Activated CD4-positive, alpha-beta T cell treated with anti-CD3 and anti-CD28 coated beads for 24 hours (primary cell): ENCODE measurements at places on chromosomes 16 and 17.

GRCh38 chr17:63448655-63449054 lies 2.5 kb upstream of the CYB561 start:
- DNase-seq: no peak

DNA sequence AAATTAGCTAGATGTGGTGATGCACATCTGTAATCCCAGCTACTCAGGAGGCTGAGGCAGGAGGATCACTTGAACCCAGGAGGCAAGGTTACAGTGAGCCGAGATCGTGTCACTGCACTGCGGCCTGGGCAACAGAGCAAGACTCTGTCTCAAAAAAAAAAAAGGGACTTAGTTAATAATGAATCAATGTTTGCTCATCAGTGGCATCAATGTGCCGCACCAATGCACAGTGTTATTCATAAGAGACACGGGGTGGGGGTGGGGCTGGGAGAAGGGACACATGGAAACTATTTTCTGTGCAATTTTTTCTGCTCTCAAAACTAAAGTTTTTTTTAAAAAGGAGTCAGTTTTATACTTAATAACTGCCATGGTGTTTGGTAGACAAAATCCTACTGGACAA lies 6.8 kb upstream of the ATP2C2 start:
- no peak for DNase-seq

- DNase-seq: no peak
These were observed 30.7 kb upstream of the SOX9 start for GRCh38 chr17:72090108-72090507.

DNA sequence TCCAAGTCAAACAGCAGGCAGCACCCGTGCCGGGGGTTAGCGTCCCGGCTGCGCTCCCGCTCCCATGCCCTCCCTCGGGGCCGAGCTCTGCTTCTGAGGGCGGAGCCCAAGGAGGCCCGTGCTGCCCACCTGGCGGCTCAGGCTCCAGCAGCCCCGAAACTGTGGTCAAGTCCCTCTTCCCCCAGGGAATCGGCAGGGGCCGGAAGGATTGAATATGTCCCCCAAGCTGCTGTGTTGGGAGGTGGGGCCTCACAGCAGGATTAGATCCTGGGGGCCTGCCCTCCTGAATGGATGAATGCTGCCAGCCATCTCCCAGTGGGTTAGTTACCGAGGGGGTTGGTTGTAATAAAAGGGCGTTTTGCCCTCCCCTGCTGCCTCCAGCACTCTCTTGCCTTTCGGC lies 33.9 kb downstream of the MAP2K3 start:
- DNase-seq: no peak

DNA sequence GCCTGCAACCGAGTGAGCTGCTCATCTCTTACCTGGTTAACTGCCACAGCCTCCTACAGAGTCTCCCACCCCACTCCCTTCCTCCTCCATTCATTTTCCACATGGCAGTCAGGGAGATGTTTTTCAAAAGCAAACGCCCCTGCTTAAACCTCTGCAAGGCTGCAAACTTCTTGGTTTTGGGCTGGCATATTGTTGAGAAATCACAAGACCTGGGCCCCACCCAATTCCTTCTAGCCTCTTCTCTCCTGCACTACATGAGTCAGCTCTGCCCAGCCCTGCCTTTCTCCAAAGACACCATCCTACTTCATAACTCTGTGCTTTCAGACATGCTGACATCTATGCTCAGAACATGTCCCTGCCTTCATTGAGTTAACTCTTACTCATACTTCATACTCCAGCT lies 136.1 kb downstream of the SPACA3 start:
- DNase-seq: no peak

DNA sequence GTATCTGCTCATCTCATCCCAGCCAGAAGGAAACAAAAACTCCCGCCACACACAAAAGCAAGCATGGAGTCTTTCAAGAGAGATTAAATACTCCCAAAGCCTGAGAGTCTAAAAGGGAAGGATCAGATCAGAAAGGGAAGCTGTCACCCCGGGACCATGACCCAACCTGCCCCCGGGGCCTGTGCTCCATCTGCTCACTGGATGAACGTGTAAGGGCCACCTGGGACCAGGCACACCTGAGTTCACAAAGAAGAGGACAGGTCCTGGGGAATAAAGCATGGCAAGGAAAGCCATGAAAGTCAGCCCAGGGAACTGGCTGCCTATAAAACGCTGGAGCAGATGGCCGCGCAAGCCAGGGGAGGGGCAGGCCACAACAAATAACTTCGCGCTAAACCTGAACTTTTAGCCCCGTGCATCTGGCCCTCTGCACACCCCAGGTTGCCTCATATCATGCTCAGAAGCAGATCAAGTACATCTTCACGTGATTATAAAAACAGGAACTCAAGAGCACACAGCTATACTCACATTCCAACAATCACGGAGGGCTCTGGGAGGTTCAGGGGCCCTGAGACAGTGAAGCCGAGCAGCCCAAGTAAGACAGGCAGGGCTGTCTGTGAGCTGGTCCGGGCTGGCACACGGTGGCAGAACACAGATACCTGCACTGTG lies 3.4 kb downstream of the TMEM11 start:
- no peak for DNase-seq

DNA sequence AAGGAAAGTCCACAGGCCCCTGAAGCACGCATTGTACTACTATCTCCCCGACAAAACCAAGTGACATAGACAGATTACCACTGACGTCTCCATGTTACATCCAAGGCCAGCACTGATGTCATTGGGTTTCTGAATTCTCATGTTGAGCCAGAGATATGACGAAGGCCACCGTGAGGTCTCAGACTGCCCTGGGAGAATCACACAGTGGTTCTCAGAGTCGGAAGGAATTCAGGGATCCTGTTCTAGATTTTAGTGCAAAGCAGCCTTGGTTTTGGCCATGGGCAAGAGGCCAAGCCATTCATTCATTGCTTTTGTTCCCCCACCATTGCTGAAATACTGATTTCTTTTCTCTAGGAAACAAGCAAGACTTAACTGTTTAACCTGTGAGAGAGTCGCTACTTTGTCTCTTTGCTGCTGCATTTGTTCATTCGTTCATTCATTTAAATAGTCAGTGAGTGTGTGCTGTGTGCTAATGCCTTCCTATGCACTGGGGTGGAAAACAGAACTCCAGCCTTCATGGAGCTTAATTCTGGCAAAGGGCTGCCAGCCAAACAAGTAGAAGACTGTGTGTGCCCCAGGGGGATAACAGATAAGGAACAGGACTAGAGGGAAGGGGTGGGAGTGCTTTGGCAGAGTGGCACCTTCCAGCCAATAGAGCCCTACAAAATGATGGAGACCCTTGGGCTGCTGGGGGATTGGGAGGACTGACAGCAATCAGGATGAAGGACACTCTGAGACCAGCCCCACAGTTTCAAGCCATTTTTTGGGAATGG lies 222.3 kb downstream of the MSI2 start:
- DNase-seq: no peak

- DNase-seq: no peak
These were observed 1.3 kb downstream of the NF1 start for GRCh38 chr17:31096106-31096436.

- DNase-seq: no peak
These were observed 233.4 kb upstream of the HSBP1 start for GRCh38 chr16:83574388-83574787.

- DNase-seq: no peak
These were observed 20.4 kb downstream of the TBX2 start for GRCh38 chr17:61420052-61420451.

- DNase-seq: no peak
These were observed 13.0 kb downstream of the CAMKK1 start for GRCh38 chr17:3879591-3880417.

GRCh38 chr17:37708616-37709212 lies 36.1 kb downstream of the HNF1B start:
- DNase-seq: no peak

- DNase-seq: no peak
These were observed 189.9 kb downstream of the SEC14L1 start for GRCh38 chr17:77330602-77331081.

- no peak for DNase-seq
These were observed 17.4 kb upstream of the PSMD11 start for GRCh38 chr17:32426894-32427293.

DNA sequence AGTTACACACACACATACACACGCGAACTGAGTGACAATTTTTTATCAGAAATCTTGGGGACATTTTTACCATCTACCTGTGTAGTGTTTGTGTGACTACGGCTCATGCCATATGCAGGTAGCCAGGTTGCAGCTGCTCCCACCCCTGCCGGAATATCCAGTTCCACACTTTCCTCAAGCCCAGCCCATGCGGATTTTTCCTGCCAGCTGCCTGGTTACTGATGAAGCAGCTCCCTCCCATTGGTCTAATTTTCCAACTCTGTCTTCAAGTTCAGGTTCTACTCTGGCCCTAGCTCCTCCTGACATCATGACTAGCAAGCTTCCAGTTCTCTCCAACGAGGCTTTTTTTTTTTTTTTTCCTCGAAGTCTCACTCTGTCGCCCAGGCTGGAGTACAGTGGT lies 4.8 kb downstream of the GSG1L2 start:
- no peak for DNase-seq

DNA sequence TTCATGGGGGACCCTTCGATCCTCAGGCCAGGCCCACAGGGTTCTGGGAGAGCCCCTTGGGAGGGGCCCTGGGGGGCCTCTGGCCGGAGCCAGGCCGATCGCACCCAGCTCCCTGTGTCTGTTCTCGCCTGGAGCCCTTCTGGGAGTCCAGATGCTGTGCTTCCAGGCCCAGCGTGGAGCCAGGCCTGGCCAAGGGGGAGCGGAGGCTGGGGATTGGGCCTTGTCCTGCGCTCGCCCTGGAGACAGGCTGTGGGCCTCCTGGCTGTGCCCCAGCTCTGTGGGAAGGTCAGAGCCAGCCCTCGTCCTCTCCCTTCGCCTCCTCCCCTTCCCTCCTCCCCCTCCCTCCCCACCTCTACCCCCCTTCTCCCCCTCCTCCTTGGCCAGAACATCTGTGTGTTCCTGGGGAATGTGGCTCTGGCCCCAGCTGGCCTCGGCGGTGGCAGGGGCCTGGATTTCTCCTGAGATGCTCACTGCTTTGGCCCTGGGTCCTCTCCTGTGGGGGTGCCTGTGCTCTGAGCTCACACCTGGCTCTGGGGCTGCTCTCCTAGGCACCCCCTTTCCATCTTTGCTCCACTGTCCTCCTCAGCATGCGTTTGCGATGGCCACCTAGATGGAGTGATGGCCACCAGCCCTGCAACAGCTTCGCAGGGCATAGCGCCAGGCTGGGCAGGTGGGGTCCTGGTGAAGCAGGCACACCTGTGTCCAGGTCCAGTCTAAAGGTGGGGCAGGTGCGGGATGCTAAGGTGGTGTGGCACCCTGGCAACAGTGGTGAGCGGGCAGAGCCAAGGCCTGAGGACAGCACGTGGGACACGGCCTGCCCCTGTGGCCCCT lies 90.6 kb upstream of the CIBAR2 start:
- DNase-seq: no peak
